DND-41 (cell line): ENCODE measurements at places on chromosomes 5 and 9.

GRCh38 chr5:35598707-35599370 is 18.8 kb upstream of the SPEF2 start:
- H3K4me1 ChIP-seq = no peaks in the 10 kb centered on the region
- no peaks in the 10 kb centered on the region for H3K27me3 ChIP-seq
- H3K4me3 ChIP-seq = no peak overlapping the region
- no peak for DNase-seq

DNA sequence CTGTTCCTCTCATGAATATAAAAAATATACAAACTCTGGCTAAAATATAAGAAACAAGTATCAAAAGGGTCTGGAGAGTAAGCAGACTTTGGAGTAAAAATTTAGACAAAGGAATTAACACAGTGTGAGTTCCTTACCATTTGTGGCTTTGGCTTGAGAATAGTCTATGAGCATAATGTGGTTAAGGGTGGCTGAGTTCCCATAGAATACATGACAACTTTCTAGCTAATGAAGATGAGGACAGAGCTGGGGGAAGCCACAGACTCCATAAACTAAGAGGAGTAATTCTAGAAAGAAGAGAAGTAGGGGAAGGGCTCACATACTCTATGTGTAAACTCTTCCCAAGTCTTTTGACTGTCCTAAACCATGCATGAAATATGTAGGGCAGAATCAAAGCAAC is 79.4 kb downstream of the CAAP1 start:
- H3K36me3 ChIP-seq = no peaks in the 10 kb centered on the region
- no peaks in the 10 kb centered on the region for H3K4me1 ChIP-seq
- H3K4me3 ChIP-seq = no peak overlapping the region
- no peaks in the 10 kb centered on the region for H3K27me3 ChIP-seq
- DNase-seq = no peak

GRCh38 chr9:136177224-136177623 is 27.7 kb downstream of the LHX3 start:
- no peak overlapping the region for H3K4me3 ChIP-seq
- no peaks in the 10 kb centered on the region for H3K36me3 ChIP-seq
- no peak overlapping the region for H3K27ac ChIP-seq
- no peaks in the 10 kb centered on the region for H3K4me1 ChIP-seq
- DNase-seq = no peak

GRCh38 chr5:76083555-76084495 is 642 bp downstream of the SV2C start:
- H3K27me3 ChIP-seq = no peaks in the 10 kb centered on the region
- no peak for DNase-seq
- H3K4me3 ChIP-seq = no peak overlapping the region
- H3K4me1 ChIP-seq = no peaks in the 10 kb centered on the region
- H3K36me3 ChIP-seq = no peaks in the 10 kb centered on the region

DNA sequence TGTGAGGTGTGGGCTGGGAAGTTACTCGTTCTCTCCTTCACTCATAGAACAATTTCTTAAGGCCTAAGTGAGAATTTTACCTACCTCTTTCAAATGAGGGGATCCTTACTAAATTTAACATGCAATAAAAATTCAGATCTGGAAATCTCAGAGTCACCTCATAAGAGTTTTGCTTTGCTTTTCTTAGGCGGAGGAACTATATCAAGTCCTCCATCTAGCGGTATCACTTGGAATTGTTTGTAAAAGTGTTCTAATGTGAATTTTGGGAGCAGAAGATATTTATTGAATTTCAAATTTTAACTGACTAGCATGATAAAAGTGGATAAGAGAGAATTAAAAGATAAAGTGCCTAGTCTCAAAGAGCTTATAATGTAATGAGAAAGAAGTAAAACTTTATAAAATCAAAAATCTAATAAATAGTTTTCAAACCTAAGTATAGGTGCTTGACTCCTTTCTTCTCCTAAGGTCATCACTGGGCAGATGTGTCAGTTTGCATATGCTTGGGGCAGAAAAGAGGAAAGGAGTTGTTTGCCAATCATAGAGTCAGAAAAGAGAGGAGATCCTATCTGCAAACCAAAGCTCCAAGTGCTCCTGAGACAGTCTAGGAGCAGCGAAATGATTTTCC is 145.7 kb upstream of the DAB2 start:
- peaks cover 31% of the 10 kb centered on the region for H3K27me3 ChIP-seq
- H3K4me1 ChIP-seq = no peaks in the 10 kb centered on the region
- H3K36me3 ChIP-seq = no peaks in the 10 kb centered on the region
- DNase-seq = no peak
